ENCODE measurements at places on chromosomes 7 and 10.

GRCh38 chr10:79146611-79147130 lies 77.9 kb downstream of the ZMIZ1 start:
- DNase-seq, result no peak

GRCh38 chr7:122380992-122381391 lies 76.4 kb upstream of the FEZF1 start:
- DNase-seq, result no peak

DNA sequence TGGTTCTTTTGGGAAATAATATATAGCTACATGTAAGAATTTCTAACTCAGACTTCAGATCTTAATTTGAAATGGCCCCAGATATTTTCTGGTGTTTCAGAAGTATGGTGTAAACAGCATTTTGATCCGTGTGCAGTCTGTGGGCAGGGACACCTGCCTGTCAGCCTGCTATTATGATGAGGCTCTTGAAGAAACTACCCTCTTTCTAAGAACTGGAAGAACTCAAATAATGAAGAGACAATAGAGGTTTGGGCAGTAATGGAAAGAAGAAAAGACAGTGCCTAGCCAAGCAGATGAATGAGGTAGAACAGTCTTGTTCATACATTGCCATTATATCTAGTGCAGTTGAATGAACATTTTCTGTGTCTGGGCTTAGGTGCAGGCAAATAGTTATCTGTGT lies 256.6 kb downstream of the ARHGAP21 start:
- no peak for DNase-seq

DNA sequence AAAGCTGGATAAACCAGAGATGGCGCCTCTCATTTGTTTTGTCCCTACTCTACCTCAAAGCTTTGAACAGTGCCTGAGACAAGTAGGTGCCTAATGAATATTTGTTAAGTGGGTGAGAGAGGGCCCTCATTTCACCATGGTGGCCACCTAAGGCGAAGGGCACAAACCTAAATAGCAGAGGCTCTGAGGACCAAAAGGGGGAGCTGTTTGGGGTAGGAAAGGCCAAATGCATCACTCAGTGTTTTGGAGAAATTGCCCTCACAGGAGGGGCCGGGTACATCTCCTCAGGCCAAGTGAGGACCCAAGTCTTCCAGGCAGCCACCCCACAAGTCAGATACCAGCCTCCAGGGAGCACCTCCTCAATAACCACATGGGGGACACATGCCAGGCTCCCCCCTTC lies 14.0 kb downstream of the IMPDH1 start:
- DNase-seq, result no peak

DNA sequence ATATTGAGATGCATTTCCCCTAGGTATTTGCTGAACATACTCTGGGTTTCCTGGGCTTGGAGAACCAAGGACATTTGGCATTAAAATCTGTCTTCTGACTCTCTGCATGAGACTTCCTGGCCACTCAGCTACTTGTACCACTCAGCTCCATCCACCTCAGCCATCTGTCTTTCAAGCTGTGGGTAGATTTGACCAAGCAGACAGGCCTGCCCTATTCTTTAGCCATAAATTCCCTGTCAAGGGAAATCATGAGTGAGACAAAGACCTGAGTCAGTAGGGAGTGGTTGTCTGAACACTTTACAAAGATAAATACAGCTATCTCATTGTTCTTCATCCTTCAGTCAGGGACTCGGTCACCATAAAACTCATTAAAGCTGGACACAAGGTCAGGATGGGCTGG lies 399.1 kb downstream of the GPAM start:
- no peak for DNase-seq

- DNase-seq, result no peak
These were observed 81.7 kb downstream of the KMT2C start for GRCh38 chr7:152354061-152354460.

GRCh38 chr10:9515922-9516321 lies 1461.4 kb downstream of the GATA3 start:
- DNase-seq, result no peak

Measured in NCI-H2081 treated with DMSO at 0.1 percent for 48 hours (cell line).